Fibroblast of skin of scalp (primary cell): ENCODE measurements at places on chromosomes 6 and 20.

DNA sequence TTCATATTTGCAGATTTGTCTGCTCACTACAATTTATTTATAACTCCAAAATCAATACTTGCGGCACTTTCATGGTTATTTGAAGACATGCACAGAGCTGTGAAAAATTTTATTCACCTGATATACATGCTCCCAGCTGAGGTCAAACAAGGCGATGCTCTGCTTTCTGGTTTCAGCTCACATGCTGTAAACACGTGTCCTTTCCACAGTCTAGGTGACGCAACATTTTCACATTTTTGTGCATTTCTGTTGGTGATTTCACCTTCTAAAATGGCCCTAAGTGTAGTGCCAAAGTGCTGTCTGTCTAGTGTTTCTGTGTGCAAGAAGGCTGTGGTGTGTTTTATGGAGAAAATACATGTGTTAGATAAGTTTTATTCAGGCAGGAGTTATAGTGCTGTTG, 650.5 kb downstream of the RNF144B start:
- no peak for DNase-seq

GRCh38 chr6:132511210-132511830, 1.6 kb downstream of the STX7 start:
- no peak for DNase-seq

DNA sequence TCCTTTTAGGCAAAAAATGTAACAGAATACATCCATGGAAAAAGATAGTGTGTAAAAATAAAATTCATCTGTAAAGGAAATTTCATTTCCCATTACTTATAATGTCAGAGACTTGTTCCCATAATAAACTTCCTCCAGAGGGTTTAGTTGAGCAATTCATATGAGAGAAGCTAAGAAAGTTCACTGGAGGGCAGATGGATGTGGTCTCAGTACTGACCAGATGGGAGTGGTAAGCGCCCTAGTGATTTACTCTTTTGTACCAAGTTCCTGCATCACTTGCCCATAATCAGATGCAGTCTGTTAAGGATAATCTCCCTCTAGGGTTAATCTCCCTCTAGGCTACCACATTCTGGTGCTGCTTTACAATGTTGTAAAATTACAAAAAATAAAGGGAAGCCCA, 61.7 kb downstream of the ESF1 start:
- no peak for DNase-seq

DNA sequence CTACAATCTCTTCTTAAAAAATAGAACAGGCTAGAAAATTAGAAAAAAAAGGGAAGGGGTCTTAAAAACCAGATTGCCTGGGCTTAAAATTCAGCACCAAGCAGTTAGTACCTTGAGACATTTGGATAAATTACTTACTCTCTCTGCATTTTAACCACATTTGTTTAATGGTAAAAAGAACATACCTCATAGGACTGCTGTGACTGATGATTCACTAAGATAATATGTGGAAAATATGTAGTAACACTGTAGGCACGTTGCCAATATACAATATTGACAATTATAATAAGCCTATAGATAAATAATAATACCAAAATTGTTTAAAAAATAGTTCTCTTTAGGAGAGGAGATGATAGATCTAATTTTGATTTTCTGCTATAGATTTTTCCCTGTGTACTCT, 750.4 kb downstream of the TENT5A start:
- peak; percentile 15 for DNase-seq

- DNase-seq = no peak
These were observed 16.8 kb upstream of the PLCB4 start for GRCh38 chr20:9052136-9052535.

- no peak for DNase-seq
These were observed 45.6 kb upstream of the BEND6 start for GRCh38 chr6:56909115-56909907.

GRCh38 chr20:17026346-17026745, 200.5 kb upstream of the PCSK2 start:
- DNase-seq = no peak
